ENCODE measurements at places on chromosomes 3 and 15. TPM values are rescaled to one million over a fixed set of nuclear protein-coding genes. Genes with fewer than 3 reads are reported as not detected.

SLC9C1 gene
- total RNA-seq = not detected

MITF gene
- 6.2 TPM for total RNA-seq

DNA sequence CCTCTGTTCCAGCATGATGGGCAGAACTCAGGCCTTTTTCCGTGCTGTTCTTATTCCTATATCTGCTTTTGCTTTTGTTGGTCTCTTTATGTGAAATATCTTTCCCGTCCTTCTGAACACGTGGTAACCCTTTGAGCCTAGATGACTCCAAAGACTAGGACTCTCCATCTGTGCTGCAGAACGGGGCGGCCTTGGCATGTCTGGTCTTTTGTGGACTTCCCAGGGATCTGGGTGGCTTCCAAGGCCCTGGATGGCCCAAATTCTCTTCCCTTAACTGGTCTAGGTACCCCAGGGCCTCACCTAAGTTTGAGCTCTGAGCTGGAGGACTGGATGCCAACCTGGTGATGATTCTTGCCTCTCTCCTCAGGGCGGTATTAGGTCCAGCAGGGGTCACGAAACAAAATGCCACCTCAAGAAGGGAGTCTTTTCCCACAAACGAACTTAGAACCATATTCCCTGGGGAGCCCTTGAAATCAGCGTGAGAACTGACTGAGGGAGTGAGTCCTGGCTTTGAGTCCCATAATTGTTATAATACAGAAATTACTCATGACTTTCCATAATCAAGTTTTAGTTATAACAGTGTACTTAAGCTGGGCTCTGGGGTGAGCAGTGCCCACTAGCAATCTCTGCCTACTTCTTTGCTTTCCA lies 13.8 kb downstream of the TLNRD1 start:
- DNase-seq = no peak

- peak; percentile 2 for DNase-seq
Measured at GRCh38 chr3:131299836-131300235, 81.7 kb upstream of the NUDT16 start.

GRCh38 chr15:41992151-41992802 lies 19.9 kb upstream of the EHD4 start:
- DNase-seq = no peak

GRCh38 chr3:52477076-52477795 lies 17.9 kb upstream of the STAB1 start:
- no peak for DNase-seq

Measured in astrocyte (in vitro differentiated cells and primary cell).